ENCODE measurements at places on chromosomes 5 and 9.

DNA sequence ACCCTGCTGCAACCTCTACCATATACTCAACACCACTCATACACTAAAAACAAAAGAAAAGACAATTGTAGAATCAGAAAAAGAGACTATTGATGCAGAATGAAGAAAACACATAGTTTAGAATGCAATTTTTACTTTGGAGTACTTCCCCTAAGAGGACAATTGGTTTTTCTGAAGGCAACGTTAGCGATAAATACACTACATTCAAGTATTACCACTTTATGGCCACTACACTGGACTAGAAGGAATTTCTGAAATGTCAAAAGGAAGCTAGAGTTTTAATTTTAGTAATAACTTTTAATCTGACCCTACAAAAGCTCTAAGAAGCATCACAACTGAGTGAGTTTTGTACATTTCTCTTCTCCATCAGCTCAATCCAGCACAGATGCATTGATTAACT is 24.7 kb downstream of the PUM3 start:
- no peak for DNase-seq

GRCh38 chr9:60546406-60546805 is 367.8 kb upstream of the SPATA31A5 start:
- DNase-seq = no peak

DNA sequence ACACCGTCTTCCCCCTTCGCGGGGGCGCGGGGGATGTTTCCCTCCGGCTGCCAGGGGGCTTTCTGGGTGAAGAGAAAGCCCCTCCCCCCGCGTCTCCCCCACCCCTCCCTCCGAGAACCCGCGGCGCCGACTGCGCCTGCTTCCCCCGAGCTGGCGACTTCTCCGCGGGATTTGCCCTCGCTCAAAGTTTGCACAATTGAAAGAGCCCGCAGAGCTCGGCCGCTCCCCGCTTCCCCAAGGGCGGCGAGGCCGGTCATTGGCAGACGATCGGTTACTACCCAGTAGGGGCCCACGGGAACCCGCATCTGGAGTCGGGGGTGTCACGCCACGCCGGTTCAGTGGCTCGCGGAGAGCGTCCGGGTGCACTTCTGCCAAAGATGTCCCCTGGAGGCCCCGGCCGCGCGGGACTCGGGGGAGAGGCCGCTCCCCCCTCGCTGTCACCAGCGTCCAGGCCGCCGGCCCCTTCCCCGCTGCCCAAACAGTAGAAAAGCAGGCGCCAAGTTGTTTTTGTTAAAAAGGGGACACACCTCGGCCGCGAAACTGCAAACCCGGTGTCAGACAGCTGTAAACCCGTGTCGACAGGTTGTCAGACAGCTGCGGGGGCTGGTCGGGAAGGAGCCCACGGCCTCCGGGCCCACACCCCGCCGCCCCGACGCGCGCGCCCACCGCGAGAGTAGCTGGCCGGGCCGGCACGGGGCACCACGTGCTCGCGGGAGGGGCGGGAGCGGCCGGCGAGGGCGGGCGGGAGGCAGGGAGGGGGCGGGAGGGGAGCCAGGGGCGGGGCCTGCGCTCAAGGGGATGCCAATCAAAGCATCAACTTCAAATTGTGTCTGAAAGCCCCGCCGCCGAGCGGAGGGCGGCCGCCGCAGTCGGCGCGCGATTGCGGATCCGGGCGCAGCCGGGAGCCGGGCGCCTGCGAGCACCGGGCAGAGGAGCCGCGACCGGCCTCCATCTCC is at the start of gene IRX1:
TSS of gene IRX1 (plus strand) at position 827 of the 956 bp plus-strand sequence. CDS start 274 bp downstream, outside the sequence.
- no peak for DNase-seq

DNA sequence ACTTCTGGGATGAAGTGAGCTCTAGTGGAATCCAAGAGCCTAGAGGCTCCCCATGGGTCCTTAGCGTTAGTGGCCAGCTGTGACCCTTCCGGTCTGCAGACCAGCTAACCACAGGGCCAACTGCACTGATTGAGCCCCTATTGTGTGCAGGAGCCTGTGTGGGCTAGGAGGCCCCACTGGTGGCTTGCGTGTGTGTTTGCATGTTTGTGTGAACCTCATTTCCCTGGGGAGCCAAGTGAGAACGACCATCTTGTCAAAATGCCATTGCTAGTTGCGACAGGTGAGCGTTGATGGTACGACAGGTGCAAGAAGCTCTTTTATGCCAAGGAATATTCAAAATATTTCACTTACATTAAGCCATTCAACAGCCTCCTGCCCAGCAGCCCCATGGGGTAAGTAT is 44.1 kb upstream of the ANKRD33B start:
- no peak for DNase-seq

DNA sequence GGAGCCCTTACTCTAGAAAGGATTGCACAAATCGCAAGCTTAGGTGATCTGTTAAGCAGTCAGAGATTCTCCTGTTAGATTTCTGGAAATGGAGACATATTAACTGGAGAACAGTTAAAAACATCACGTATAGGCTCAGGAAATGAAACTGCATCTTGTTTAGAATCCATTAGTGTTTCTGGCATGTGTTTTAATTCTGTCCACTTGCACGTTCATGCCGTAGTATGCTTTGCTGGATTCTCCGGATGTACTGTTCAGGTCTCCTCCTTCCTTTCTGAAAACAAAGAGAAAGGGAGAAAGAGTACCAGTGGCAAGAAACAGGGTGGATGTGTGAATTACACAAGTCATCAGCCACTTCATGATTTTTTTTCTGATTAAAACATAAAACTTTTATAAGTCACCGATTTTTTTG is 2.5 kb upstream of the RGMB start:
- DNase-seq = peak; percentile 69

DNA sequence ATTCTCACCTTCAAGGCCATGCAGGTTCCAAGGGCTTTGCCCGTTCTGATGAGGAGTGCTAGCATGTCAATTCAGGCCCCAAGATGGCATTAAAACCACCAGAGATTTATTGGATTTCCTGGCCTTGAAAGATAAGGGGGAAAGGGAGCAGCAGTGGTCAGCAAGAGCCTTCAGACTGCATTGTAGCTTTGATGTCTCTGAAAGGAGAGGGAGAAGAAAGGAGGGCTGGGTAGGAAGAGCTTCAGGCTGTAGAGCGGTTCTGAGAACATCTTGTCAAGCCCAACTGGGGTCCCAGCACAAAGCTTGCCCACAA is 41.8 kb upstream of the FGF1 start:
- DNase-seq = no peak
